ENCODE measurements at places on chromosomes 4 and X.

DNA sequence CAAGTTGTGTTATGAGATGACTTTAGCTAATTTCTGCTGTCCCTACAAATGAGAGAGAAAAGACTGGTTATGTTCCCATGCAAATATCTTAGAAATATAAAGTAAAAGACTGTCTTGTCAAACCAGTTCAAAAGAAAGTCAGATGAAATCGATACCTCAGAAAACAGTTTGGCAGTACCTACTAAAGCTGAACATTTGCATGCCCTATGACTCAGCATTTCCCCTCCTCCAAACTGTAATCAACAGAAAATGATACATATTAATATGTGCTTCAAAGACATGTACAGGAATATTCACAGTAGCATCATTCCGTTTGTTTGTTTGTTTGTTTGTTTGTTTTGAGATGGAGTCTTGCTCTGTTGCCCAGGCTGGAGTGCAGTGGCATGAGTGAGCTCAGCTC lies 90.3 kb downstream of the ARX start:
- no peak for DNase-seq

DNA sequence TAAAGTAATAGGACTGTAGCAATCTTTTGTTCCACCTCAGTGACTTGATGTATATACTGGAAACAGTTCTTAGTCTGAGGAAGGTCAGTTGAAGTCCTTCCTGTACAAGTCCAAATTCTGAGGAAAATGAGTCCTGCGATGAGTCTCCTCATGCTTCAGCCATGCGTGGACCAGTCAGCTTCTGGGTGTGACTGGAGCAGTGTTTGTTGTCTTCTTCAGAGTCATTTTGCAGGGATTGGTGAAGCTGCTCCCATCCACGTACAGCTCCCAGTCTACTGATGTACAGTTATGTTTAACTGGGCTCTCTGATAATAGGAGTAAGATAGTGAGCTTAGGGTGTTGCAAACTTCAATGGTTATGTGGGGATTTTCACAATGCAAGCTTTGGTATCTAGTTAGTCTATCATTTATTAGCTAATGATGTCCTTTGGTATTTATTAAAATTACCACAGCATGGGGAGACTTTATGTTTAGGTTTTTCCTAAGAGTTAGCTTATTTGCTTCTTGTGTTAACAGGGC lies 3.4 kb downstream of the UGT2B17 start:
- DNase-seq: no peak

DNA sequence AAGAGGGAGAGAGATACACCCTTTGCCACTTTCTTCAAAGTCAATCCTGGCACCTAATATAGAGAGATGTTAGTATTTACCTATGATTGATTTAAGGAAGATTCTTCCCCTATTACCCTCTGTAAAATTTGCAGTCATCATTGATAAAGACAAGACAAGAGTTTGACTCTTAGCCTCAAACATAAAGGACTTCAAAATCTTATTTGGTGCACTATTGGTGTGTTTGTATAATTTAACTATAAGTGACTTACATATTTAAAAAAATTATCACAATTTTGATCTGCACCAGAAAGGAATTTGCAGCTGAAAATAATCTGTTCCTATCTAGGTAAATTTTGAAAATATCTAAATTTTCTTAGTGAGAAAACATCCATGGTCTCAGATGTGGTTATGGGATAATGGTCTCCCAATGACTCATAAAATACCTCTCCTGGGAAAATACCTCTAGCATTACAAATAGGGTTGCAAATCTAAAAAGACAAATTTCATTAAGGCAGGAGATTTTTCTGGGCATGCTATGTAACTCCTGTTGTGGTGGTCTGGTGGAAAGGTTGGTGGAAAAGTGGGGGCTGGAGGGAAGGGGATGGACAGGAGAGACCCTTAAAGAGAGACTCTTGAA lies 173.6 kb upstream of the MED14 start:
- DNase-seq: no peak

- no peak for DNase-seq
These were observed 43.3 kb downstream of the SPCS3 start for GRCh38 chr4:176363072-176363471.

DNA sequence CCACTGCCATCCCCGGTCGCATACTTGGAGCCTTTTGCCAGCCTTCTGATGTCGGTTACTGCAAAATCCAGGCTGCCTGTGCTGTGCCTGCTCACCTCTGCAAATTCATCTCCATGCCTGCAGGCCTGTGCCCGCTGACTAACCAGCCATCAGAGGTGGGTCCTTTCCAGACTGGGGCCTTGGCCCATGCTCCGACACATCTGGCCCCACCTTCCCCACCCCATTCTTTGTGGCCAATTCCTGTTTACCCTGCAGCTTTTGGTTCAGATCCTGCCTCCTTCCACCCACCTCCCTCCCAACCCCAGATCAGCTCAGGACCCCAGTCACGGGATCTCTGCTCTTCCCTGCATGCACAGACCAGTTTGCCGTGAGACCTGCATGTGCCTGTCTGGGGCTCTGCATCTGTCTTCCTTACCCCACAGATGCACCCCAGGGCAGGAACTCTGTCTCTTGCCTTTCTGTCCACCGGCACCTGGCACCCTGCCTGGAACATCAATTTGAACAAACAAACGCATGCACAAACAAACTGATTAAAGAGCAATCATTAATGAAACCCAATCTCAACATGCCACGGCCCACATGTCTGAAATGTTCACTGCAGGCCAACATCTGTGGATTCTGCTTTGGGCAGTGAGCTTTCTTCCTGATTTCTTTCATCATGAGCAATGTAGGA lies 112.8 kb upstream of the PSAPL1 start:
- DNase-seq: no peak

- DNase-seq: no peak
These were observed 85.3 kb downstream of the TENM3 start for GRCh38 chr4:182328505-182328904.

DNA sequence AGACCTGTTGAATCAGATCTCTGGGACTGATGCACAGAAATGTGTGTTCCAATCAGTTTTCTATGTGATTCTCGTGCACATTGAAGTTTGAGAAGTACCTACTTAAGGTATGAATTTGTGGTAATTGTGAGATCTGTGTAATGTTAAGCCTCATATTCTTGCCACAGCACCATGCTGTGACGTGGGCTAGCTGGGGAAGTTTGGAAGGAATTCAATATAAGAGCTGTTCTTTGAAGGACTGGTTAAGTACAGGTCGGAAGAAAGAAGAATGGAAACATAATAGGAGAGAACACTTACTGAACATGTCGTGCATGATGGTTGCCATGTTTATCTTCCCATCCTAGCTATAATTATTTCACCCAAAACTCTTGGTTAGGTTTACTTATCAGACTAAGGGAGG lies 79.7 kb upstream of the CXXC4 start:
- no peak for DNase-seq

GRCh38 chr4:99235955-99236354 lies 16.9 kb upstream of the ADH6 start:
- DNase-seq: no peak

GRCh38 chr4:82594456-82594855 lies 32.7 kb upstream of the TMEM150C start:
- no peak for DNase-seq

DNA sequence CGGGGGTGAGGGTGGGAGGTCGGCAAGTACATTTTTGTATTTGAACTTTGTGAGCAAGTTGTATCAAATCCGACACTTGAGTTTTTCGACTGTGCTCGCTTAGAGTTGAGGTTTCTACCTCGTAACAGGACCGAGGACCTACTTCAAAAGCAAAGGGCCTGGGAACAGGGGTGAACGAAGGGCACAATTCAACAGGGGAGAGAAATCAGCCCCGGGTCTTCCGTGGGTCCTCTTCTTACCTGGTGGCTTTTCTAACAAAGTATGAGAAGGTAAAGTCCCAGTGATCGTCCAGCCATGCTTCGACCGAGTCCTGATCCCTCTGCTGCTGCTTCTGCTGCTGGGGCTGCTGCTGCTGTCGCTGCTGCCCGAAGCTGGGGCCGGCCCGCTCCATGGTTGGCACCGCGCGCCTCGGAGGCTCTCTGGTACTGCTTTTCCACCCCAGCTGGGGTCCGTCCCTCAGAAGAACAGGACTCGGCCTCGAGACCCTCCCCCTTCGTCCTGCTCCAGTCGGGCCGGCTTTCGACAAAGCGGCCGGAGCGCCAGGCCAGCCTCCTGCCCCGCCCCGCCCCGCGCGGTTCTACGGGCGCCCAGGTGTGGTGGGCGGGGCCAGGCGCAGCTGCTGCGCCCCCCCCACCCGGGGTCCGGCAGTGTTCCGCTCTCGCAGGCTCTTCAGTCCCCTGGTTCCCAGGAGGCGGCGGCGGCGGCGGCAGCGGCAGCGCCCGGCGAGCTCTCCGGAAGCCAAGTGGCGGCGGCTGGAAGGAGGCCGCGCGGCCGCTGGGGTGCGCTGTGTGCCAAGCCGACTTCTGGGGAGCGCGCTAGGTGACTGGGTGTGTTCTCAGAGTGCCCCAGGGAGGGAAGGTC lies at the start of gene PDE5A:
Gene PDE5A, minus strand, starts transcription at position 524 of the 861 bp plus-strand sequence. Its CDS starts 133 bp downstream, at position 391.
- DNase-seq: peak; percentile 69

GRCh38 chr4:173334891-173335752 lies 964 bp upstream of the HMGB2 start:
- DNase-seq: peak; percentile 4

- no peak for DNase-seq
These were observed 1825.7 kb upstream of the ADGRL3 start for GRCh38 chr4:59374416-59374815.

DNA sequence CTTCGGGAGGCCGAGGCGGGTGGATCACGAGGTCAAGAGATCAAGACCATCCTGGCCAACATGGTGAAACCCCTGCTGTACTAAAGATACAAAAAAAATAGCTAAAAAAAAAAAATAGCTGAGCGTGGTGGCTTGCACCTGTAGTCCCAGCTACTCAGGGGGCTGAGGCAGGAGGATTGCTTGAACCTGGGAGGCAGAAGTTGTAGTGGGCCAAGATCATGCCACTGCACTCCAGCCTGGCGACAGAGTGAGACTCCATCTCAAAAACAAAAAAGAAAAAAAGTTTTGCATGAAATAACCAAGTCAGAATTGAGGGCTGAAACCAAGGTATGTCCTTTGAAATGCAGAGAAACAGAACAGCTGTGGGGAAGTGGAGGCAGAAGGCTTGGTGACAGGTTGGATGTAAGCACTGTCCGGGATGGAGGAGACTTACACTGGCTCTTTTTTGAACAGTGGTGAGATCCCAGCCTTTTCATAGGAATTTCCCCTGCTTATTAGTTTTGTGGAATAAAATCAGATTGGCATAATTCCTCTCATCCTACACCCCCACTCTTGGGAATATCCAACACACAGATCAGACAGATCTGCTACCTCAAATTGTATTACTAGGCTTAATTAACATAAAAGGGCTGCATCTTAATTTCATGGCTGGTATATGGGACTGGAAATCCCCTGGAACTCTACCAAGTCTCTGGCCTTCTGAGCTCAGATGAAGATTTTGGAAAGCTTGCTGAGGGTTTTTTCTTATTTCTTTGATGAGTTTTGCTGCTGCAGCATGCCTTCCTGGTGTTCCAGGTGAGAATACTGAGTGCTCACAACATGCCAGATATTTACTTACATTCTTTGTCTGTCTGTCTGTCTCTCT lies 18.8 kb upstream of the C4orf36 start:
- no peak for DNase-seq

DNA sequence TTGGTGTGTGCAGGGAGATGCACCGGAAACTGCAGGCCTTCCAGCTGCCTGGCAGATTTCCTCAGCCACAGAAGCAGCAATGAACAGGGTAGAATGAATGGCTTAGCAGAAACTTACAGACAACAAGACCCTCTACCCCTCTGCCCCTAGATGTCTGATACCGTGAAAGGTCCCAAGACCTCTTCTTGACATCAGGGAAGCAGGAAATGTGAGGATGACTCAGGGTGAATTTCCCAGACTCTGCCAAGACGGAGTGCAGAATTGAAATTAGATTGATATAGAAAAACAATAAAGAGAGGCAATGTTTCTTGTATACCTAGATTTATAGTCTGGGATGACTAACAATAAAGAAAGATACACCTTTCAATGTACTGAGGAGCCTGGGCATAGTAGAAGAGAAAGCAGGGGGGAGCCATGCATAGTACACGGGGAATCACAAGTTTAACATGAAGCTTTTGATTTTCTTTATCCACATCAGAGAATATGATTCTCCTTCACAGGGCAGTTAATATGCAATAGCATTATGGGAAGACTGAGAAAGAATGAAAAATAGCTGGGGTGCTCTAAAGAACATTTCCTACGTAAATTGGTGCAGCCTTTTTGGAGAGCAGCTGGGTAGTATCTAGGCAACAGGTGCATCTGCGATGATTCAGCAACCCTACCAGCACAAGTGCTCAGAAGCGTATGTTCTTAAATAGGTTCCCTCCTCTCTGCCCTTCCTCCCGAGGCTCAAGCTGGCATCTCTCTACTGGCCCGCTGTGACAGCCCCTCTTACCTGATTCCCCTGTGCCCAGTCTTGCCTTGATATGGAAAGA lies 18.3 kb upstream of the CXCR3 start:
- DNase-seq: no peak

GRCh38 chrX:136816975-136817374 lies 36.2 kb upstream of the ARHGEF6 start:
- DNase-seq: no peak

DNA sequence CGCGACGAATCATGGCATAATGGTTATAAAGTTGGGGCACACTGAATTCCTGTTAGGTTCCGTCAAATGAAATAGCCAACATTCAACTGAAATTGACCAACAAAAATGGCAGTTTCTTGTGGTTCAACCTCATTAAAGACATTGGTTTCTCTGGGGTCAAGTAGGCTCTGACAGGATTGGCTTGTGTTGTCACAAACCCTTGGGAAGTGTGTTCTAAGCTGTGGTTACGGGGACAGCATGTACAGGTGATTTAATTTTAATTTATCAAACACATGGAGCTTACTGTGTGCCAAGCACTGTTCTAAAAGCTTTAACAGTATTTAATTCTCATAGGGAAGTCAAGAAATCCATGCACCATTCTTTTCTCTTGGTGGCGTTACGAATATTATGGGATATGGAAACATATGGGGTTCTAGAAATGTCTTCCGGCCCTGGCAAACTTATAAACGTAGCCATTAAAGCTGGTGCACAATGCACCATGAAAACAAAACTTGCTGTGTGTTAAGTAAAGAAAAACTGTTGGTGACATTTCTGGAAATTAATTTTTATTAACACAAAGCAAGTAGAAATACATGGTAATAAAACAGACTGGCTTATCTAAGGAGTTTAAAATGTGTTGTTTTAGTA lies 891 bp downstream of the XK start:
- DNase-seq: no peak

GRCh38 chrX:56615282-56615681 lies 51.9 kb downstream of the UBQLN2 start:
- no peak for DNase-seq

DNA sequence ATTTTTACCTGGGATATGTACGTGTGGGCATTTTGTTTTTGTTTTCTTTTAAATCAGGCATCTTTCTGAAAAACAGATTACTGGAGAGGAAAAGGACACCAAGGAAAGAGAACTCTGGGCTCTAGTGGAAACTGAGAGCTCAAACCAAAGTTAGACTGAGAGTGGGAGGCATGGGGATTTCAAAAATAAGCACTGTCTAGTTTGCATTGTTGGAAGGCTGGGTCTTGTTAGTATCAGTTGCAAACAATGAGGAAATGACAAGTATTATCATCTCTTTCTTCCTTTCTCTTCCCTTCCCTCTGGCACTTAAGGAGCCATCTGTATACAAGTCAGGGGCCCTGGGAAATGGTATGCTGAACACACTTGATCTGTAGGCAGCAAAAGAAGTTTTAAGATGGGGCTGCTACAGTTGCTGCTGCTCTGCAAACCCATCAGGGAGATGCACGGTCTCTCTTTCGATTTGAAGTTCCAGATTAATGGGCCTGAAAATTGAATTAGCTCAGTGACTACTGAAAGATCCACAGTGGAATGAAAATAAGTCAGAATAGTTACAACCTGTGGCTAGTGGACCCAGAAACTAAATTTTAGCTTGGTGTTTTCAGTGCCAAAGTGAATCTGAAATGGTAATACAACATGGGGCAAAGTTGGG lies 48.0 kb upstream of the GRXCR1 start:
- no peak for DNase-seq

Data from activated CD4-positive, alpha-beta T cell treated with anti-CD3 and anti-CD28 coated beads for 24 hours (primary cell).